ENCODE measurements at places on chromosomes 4 and X.
A peak's percentile ranks its signal among the peaks of the same experiment; 100 is the strongest.

DNA sequence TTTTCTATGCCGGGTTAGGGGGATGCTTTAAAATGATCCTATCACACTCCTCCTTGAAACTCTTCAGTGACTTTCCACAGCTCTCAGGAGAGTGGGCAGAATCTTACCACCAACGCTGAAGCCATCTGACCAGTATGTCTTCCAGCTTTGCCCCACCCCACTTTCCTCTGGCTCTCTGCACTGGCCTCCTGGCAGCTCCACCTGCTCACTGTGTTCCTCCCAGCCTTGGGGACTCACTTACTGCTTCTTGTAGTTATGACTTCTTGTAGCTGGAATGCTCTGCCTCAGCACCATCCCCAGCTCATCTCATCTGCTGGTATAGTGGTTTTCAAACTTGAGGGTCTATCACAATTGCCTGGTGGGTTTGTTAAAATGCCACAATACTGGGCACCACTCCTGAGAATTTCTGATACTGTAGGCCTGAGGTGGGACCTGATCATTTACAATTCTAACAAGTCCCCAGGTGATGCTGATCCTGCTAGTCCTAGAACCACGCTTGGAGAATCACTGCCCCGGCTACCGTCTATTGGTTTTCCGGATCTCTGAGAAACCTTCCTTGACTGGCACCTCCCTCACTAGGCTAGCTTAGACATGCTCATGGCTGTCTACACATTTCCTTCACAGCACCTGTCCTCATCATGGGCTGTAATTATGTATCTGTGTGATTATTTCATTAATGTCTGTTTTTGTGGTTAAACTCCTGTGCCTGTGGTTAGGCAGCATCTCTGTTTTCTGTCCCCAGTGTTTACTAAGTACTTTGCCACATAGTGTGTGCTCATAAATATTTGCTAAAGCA lies 152.2 kb downstream of the MGST2 start:
- DNase-seq, result peak; percentile 87

- no peak for DNase-seq
Measured at GRCh38 chr4:90357117-90357710, 230.0 kb downstream of the CCSER1 start.

GRCh38 chrX:131270080-131270479 lies 19.0 kb downstream of the IGSF1 start:
- DNase-seq, result no peak

DNA sequence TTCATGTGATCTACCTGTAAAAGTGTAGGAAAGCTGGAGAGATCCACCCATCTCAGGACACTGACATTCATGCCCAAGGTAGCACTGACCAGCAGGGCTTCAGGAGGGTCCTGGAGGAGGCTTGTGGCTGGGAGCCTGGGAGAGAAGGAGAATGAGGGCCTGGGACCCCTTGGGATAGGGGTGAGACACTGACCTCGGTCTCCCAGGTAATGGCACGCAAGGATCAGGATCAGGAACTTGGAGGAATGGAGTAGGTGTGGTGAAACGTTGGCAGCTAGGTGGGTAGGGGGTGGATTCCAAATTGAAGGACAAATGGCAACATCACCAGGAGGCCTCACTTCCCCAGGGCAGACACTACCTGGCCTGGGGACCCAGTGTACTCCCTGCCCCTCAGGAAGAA lies 12.4 kb upstream of the RGS12 start:
- DNase-seq, result no peak

GRCh38 chr4:155745984-155746383 lies 12.8 kb upstream of the GUCY1B1 start:
- DNase-seq, result no peak

GRCh38 chr4:159446266-159446976 lies 343.5 kb downstream of the RAPGEF2 start:
- peak; percentile 47 for DNase-seq

- DNase-seq, result peak; percentile 43
Measured at GRCh38 chrX:40278340-40279090, 180.8 kb upstream of the BCOR start.

- no peak for DNase-seq
Measured at GRCh38 chr4:146450524-146450923, 71.2 kb downstream of the SLC10A7 start.

DNA sequence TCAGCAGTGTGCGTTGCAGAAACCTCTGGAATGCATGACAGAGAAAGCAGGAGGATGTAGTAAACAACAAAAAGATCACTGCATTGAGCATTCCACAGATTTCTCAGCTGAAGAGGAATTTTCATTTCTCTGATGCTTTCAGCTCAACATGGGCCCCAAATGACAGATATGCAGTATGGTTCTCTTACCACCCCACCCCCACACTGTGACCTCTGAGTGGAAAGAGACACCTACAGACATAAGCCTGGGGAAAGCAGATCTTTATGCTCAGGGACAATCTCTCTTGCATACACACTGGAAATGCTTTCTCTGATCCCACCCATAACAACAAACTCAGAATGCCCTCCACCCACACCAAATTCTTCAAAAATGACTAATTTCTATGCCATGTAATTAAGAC lies 983.7 kb upstream of the LCORL start:
- no peak for DNase-seq

DNA sequence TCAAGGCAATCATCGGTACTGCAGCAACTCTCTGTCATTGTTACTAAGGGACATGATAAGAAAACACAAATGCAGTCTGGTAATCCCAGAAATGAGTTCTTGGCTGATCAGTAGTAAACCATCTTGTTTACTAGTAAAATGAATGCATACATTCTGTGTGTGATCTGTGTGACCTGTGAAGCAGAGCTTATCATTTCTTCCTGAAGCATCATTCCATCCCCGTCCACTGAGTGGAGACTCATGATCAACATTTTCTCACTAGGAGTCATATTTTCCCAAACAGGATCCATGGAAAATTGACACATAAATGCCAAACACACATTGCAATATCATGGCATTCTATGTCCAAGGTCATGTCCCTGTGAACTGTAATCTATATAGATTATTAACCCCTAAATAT lies 226.1 kb downstream of the ANKRD50 start:
- DNase-seq, result no peak
